ENCODE measurements at places on chromosomes 3 and 15. TPM values are rescaled to one million over a fixed set of nuclear protein-coding genes. Genes with fewer than 3 reads are reported as not detected.

The DNAJC17 gene
- total RNA-seq, result 27.9 TPM

The SENP8 gene
- 3.1 TPM for total RNA-seq

The CHAC1 gene
- total RNA-seq, result 61.1 TPM

The SH2D7 gene
- not detected for total RNA-seq

The ANKUB1 gene
- total RNA-seq, result not detected

The SCN5A gene
- total RNA-seq, result 0.10 TPM

DNA sequence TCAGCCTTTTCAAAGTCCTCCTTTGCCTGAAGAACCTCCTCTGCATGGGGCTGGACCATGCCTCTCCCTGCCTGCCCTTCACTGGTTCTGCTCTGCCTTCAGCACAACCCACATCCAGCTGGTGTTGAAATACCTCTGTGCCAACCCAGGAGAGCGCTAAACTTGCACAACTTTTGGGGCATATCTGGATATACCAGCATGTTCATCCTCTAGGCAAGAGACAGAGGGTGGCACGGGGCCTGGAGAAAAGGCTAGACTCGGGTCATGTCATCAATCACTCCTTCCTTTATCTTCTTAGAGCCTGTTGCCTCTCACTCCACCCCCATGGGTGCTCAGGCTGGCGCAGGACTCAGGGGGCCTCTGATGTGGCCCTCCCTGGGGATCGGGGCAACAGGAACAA is 4.8 kb downstream of the SEMA4B start:
- DNase-seq, result no peak
